Cardiac muscle cell (in vitro differentiated cells and primary cell): ENCODE measurements at places on chromosomes 12 and 14. TPM values are rescaled to one million over a fixed set of nuclear protein-coding genes. Genes with fewer than 3 reads are reported as not detected.

DNA sequence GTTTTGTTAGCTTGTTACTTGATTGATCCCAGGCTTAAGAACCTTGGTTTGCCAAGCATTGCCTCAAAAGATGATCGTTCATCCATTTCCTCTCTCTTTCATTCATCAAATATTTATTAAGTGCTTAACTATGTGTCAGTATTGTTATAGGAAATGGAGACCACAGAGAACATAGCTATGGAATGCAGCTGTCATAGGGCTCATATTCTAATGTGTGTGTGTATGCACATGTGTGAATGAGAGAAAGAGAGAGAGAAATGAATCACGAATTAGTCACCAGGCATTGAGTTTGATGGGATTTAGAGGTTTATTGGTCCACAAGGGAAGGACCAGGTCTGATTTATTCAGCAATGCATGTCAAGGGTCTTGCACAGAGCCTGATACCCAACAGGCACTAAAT lies 71.0 kb upstream of the FBXO21 start:
- no peak overlapping the region for H3K4me3 ChIP-seq
- no peak for DNase-seq
- H3K4me1 ChIP-seq: no peaks in the 10 kb centered on the region
- no peak overlapping the region for H3K27ac ChIP-seq
- H3K36me3 ChIP-seq: no peaks in the 10 kb centered on the region

- no peaks in the 10 kb centered on the region for H3K36me3 ChIP-seq
- peaks cover 3% of the 10 kb centered on the region for H3K27me3 ChIP-seq
- no peak overlapping the region for H3K4me3 ChIP-seq
- DNase-seq: no peak
Measured at GRCh38 chr14:53491256-53491883, 338.2 kb upstream of the DDHD1 start.

DNA sequence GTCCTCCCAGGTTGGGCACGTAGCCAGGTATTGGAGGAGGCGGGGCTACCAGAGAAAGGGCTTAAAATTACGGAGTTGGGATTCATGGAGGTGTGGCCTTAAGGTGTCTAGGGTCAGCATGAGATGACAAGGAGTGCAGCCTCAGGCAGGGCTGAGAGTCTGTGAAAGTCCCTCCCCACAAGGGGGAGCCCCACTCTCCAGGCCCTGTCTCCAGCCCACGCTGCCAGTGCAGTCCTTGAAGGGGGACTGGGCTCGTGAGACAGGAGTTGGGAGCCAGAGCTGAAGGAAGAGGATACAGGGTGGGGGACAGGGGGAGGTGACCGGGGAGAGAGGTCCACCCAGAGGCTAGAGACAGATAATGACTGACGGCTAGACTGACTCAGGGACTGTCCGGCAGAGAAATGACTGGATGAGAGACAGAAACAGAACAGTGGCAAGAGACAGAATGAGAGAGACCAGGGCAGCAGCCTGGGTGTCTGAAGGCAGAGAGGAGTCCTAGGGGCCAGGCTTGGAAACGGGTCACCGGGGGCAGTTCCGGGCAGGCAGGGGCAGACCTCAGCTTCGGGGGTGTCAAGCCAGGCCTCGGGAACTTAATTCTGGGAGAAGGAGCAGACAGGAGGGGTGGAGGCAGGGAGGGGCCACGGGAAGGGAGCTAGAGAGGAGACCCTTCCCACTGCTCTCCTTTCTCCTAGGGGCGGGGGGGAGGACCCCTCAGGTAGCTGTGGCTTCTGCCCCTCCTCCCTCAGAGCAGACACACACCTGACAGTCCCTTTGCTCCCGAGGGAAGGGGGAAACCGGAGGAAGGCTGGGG lies 970 bp downstream of the CDH24 start:
- H3K36me3 ChIP-seq: peaks cover 14% of the 10 kb centered on the region
- no peak overlapping the region for H3K27ac ChIP-seq
- peak overlapping the region; percentile 46 for H3K4me3 ChIP-seq
- peak; percentile 76 for DNase-seq

Gene PEX5
- 41.7 and 50.1 TPM in 2 replicates for total RNA-seq

Gene MAP1LC3B2
- total RNA-seq: 2.3 and 2.4 TPM in 2 replicates

Gene TAS2R30
- total RNA-seq: 1.3 and 4.1 TPM in 2 replicates

DNA sequence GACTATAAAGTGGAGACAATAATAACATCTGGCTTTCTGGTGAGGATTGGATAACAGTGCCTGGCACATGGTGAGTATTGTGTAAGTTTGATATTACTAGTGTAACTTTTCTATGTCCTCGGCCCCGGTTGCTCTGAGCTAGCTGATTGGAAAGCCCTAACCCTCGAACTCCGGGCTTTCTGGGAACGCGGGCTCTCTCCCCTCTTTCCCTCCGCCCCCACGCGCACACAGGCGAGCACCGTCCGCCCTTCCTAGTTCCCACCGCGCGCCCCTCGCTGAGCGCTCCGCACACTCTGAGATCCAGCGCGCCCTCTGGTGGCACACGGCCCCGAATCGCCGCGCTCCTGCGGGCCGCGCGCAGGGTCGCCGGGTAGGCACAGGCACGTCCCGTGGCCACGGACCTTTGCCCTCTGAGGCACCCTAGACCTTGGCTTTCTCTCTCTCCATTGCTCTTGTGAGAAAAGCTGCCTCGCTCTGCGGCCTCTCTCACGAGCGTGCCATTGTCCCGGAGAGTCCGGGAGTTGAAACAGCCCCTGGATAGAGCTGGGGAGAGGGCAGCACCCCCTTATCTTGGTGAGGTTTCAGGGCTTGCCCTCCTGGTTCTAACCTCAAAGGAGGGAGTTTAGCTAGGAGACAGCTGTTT lies 23.2 kb upstream of the ESRRB start:
- H3K36me3 ChIP-seq: no peaks in the 10 kb centered on the region
- H3K27me3 ChIP-seq: peaks cover 30% of the 10 kb centered on the region
- no peak overlapping the region for H3K4me3 ChIP-seq
- H3K27ac ChIP-seq: no peak overlapping the region
- DNase-seq: peak; percentile 60

Gene CPM
- 1.7 and 2.0 TPM in 2 replicates for total RNA-seq

DNA sequence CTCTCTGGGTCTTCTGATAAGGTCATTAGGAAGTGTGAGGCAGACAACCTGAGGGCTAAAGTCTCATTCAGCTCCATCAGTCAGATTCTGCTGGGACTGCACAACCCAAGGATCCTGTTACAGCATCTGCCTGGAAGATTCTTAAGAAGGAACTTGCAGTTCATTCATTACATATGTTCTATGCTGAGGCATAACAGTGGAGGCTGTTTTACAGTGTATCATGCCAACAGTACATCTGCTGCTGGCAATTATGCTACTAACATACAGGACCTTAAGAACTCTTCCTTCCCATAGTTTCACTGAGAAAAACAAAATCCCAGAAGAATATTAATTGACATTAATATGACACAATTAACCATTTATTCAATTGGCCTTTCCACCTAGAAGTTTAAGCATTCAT lies 968.6 kb downstream of the DIO2 start:
- no peak overlapping the region for H3K4me3 ChIP-seq
- no peak overlapping the region for H3K27ac ChIP-seq
- no peaks in the 10 kb centered on the region for H3K4me1 ChIP-seq
- H3K27me3 ChIP-seq: no peaks in the 10 kb centered on the region

Gene GPX2
- not detected in 2 replicates for total RNA-seq

Gene FRS2
- 43.2 and 46.3 TPM in 2 replicates for total RNA-seq

DNA sequence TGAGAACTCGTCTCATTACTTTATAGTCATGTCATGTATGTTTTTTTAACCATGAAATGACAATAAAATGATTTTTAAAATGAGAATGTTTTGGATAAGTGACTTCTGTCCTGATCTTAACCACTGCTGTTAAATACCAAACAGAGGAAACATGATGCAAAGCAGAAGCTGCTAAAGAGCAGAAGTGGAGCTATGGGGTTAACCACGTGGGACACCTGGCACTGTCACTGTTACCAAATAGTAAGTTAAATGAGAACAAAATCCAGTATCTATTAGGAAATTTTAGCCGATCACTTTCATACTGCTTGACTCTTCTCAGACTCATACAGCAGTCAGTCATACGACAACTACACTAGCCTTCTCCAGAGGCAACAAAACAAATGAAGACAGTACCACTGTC lies 82.4 kb downstream of the SCAF11 start:
- no peak overlapping the region for H3K4me3 ChIP-seq
- no peak for DNase-seq
- H3K27me3 ChIP-seq: no peaks in the 10 kb centered on the region

GRCh38 chr14:51552768-51553404 lies 98.8 kb upstream of the FRMD6 start:
- no peak overlapping the region for H3K27ac ChIP-seq
- H3K36me3 ChIP-seq: no peaks in the 10 kb centered on the region
- no peak overlapping the region for H3K4me3 ChIP-seq
- peak; percentile 47 for DNase-seq
- no peaks in the 10 kb centered on the region for H3K4me1 ChIP-seq

DNA sequence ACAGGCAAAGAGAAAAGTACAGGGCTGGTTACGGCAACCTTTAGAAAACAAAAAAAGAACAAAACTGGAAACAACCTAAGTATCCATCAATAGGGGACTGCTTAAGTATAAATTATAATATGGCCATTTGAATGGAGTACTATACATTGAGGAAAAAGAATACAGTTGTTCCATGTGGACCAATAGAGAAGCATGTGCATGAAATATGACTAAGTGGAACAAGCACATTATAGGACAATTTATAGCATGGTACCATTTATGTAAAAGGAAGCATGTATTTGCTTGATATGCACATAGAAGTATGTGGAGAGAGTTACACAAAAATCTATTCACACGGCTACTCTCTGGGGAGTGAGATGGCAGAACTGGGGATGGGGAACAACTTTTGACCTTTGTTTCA lies 49.2 kb upstream of the FAM222A start:
- no peaks in the 10 kb centered on the region for H3K36me3 ChIP-seq
- no peak overlapping the region for H3K4me3 ChIP-seq
- H3K4me1 ChIP-seq: no peaks in the 10 kb centered on the region
- no peaks in the 10 kb centered on the region for H3K27me3 ChIP-seq
- H3K27ac ChIP-seq: no peak overlapping the region

DNA sequence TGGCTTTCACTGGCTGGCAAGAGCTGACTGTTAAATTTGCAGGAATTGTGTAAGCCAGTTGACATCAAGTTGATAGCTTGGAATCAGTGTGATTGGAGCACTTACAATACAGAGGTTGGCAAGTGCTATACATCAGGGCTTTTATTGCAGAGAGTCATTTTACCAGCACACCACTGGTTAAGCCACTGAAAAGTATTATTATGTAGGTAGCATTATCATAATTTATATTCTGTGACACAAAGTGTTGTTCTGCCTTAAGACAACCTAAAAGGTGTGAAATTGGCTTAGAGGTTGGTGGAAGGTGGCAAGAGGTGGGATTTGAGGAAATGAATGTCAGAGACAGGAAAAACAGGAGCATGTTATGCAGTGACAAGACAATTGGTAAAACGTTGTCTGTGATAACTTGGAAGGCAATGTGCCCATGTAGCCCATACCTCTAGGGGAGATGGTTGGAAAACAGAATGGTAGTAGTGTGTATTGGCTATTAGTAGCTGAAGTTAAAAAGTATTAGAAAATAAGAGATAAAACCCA lies 172.9 kb upstream of the PRICKLE1 start:
- no peaks in the 10 kb centered on the region for H3K36me3 ChIP-seq
- no peak overlapping the region for H3K4me3 ChIP-seq
- H3K4me1 ChIP-seq: peaks cover 3% of the 10 kb centered on the region
- no peak for DNase-seq
- no peak overlapping the region for H3K27ac ChIP-seq
- H3K27me3 ChIP-seq: no peaks in the 10 kb centered on the region

DNA sequence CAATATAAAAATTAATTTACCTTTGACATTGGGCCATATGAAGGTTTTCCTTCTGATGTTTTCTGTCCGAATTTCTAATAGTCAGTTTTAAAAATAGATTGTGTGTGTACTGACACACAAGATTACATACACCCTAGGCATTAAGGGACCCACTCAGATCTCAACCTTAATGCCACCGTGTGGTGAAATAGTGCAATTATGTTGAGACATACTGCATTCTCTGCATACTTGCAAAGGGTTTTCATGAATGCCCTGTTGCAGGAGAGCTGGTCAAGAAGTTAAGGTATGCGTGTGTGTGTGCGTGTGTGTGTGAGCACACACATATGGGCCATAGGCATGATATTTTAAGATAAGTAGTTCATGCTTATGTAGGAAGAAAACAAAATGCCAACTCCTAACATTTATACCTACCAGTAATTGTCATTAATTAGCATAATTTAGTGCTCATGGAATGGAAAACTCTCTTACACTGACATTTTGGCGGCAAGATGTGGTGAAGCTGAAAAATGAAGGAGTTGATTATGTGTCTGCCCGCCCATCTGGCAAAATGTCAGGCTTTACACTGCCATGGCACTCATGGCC lies 58.8 kb downstream of the PIK3C2G start:
- H3K36me3 ChIP-seq: no peaks in the 10 kb centered on the region
- peak; percentile 86 for DNase-seq
- H3K27me3 ChIP-seq: no peaks in the 10 kb centered on the region
- H3K4me1 ChIP-seq: no peaks in the 10 kb centered on the region
- no peak overlapping the region for H3K4me3 ChIP-seq

DNA sequence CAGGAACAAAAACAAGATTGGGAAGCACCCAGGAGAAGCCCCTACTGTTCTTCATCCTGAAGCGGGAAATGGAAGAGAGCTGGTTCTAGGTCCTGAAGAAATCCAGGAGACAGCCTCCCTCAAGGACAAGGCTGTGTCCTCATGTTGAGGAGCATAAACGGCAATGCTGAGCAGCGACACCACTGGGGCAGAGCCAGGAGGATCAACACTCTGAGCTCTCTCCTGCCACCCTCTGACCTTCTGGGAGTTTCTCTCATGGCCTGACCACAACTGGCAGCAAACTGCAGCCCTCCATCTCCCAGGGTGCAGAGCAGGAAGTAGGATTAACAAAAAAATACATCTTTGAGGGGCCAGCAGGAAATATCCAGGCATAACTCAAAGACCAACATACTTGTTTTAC lies 1292.2 kb upstream of the TMEM132C start:
- DNase-seq: no peak
- no peaks in the 10 kb centered on the region for H3K4me1 ChIP-seq
- no peaks in the 10 kb centered on the region for H3K36me3 ChIP-seq
- H3K27me3 ChIP-seq: peaks cover 56% of the 10 kb centered on the region
- H3K27ac ChIP-seq: no peak overlapping the region

- DNase-seq: peak; percentile 55
- peaks cover 37% of the 10 kb centered on the region for H3K27me3 ChIP-seq
- no peaks in the 10 kb centered on the region for H3K4me1 ChIP-seq
- no peaks in the 10 kb centered on the region for H3K36me3 ChIP-seq
Measured at GRCh38 chr12:63068857-63069442, 82.1 kb downstream of the AVPR1A start.
